ENCODE measurements at places on chromosomes 16 and 17.

- DNase-seq: no peak
These were observed 52.6 kb upstream of the MAP3K14 start for GRCh38 chr17:45369421-45369820.

GRCh38 chr16:83651871-83652270, 155.9 kb upstream of the HSBP1 start:
- DNase-seq: no peak

DNA sequence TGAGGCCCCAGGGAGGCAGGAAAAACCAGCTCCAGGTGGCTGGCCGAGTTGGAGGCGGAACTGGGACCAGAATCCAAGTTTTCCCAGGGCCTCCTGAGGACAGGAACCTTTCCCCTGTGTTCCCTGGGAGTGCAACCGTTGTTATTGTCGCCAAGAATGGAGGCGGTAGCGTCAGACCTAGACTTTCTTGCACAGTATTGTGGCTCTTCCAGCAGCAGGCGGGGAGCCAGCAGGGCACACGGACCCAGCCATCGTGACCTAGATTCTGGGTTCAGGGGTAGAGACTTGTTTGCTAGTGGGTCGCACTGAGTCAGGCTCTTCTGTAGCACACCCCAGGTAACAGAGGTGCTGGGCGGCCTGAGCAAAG, 667 bp upstream of the KIF19 start:
- no peak for DNase-seq

- DNase-seq: no peak
These were observed 20.0 kb upstream of the ITGAX start for GRCh38 chr16:31334934-31335333.

- DNase-seq: no peak
These were observed 19.7 kb downstream of the G6PC1 start for GRCh38 chr17:42920106-42920900.

DNA sequence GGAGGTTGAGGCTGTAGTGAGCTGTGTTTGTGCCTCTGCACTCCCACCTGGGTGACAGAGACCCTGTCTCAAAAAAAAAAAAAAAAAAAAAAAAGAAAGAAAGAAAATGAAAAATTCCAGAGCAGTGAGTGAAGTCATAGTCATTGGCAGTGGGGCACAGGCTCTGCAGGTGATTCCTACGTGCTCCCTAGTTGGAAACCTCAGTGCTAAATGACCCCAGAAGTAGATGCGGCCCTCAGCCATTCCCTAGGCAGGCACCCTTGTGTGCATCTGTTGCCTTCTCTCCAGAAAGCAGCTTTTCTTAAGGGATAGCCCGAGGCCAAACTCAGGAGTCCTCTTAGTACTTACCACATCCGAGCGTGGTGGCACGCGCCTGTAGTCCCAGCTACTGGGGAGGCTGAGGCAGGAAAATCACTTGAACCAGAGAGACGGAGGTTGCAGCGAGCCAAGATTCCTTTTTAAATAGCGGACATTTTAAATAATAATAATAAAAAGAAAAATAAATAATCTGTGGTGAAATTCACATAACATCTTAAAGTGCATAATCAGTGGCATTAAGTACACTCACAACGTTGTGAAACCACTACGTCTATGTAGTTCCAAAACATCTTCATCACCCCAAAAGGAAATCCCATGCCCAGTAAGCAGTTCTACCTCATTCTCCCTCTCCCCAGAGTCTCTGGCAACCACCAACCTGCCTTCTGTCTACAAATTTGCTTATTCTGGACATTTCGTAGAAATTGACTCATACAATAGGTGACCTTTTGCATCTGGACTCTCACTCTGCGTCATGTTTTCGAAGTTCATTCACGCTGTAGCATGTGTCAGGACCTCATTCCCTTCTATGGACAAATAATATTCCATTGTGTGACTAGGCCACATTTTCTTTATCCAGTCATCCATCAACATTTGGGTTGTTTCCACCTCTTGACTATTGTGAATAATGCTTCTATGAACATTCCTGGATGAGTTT, 12.5 kb upstream of the SPHK1 start:
- no peak for DNase-seq

- DNase-seq: no peak
These were observed 7.3 kb upstream of the SERPINF2 start for GRCh38 chr17:1735418-1735817.

- no peak for DNase-seq
These were observed 790 bp downstream of the TRADD start for GRCh38 chr16:67158637-67159600.

DNA sequence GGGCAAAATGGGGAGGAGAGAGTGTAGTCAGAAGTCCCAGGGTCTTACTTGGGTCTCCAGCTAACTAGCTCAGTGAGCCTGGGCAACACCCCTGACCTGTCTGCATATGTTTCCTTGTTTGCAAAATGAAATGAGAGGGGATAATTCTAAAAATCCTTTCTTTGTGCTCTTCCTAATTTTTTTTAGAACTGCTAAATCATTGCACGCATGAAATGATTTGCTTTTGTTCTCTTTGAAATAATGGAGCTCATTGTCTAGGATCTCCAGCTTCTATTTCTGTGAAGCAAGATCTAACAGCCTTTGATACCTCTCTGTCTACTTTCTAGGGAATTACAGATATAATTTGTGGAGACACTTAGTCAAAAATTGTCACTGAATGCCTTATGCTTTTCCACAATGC, 181.3 kb downstream of the CDH13 start:
- no peak for DNase-seq

GRCh38 chr16:79595931-79596450, 4.5 kb downstream of the MAF start:
- DNase-seq: no peak

GRCh38 chr17:35568561-35568960, 7.9 kb upstream of the SLFN14 start:
- no peak for DNase-seq

GRCh38 chr17:28249706-28250105, 69.3 kb upstream of the TMEM97 start:
- no peak for DNase-seq

GRCh38 chr17:49132699-49133364, at the start of gene B4GALNT2:
TSS of gene B4GALNT2 (plus strand) at chr17:49132769. CDS start at chr17:49132793, 24 bp downstream.
- peak; percentile 1 for DNase-seq

DNA sequence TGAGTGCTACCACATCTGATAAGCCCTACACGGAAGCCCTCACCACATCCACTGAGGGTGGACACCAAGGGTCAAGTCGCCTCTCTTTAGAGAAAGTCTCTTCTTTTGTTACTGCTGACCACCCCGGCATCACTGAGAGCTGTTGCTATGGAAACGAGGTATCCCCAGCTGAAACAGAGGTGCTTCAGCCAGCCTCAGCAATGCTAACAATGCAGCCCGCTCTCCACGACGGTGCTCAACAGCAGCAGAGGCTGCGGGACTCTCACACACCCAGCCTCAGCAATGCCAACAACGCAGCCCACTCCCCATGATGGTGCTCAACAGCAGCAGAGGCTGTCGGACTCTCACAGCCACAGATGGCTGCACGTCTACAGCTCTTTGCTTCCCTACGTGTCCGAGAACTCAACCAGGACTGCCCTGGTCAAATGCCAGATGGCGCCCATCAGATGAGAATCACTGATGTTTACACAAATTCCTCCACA, 41.4 kb downstream of the VPS53 start:
- no peak for DNase-seq

GRCh38 chr16:57984443-57985203, 13.7 kb upstream of the CNGB1 start:
- DNase-seq: peak; percentile 75

DNA sequence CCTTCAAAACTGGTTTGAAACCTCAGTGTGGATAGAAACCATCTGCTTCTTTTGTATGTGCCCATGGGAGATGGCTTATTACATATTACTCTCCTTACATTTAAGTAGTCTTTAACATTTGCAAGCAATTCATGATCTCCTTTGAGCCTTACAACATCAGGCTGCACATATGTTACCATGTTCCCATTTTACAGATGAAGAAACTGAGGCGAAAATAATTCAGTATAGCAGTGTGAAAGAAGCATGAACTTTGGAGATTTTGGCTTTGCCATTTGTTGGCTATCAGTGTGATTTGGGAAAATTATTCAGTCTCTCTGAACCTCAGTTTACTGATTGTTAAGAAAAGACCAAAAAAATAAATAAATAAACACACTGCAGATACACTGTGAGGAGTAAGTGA, 15.7 kb downstream of the GNAO1 start:
- DNase-seq: no peak

GRCh38 chr17:42673266-42673884, 3.4 kb downstream of the PLEKHH3 start:
- no peak for DNase-seq

DNA sequence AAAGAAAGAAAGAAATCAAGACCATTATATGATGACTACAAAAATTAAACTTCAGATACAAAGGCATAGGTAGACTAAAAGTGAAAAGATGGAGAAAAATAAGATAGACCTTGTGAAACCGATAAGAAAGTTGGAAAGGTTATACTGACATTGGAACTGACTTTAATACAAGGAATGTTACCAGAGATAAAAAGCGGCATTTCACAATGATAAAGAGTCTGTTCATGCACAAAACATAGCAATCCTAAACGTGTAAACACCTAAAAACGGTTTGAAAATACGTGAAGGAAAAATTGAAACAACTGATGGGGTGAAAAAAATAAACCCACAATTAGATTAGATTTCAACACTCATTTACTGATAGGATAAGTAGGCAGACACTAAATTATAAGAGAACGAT, 9.6 kb upstream of the ERN1 start:
- DNase-seq: no peak

- no peak for DNase-seq
These were observed 570.5 kb downstream of the WWOX start for GRCh38 chr16:78669994-78670393.

GRCh38 chr17:32281011-32281451, 15.4 kb downstream of the RHBDL3 start:
- DNase-seq: no peak

DNA sequence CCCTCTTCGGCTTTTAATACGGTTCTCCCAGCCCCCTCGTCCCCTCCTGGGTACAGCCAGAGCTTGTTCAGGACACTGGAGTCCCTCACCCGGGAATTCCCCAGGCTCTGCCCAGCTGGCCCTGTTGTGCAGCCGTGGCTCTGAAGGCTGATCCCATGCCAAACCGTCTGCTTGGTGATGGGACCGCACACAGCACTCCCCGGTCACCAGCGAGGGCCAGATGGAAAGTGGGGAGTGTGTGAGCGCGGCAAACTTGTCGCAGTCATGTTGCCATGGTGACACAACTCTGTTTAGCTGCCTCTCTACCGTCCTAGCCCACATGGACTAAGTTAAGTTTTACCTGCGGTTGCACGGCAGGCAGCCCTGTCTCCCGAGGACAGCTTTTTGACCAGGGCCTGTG, 107.9 kb downstream of the RAP1GAP2 start:
- peak; percentile 67 for DNase-seq

GRCh38 chr16:7270823-7271222, 61.8 kb upstream of the RBFOX1 start:
- DNase-seq: no peak

- no peak for DNase-seq
These were observed 18.8 kb downstream of the SCGB1C2 start for GRCh38 chr17:156094-156621.

DNA sequence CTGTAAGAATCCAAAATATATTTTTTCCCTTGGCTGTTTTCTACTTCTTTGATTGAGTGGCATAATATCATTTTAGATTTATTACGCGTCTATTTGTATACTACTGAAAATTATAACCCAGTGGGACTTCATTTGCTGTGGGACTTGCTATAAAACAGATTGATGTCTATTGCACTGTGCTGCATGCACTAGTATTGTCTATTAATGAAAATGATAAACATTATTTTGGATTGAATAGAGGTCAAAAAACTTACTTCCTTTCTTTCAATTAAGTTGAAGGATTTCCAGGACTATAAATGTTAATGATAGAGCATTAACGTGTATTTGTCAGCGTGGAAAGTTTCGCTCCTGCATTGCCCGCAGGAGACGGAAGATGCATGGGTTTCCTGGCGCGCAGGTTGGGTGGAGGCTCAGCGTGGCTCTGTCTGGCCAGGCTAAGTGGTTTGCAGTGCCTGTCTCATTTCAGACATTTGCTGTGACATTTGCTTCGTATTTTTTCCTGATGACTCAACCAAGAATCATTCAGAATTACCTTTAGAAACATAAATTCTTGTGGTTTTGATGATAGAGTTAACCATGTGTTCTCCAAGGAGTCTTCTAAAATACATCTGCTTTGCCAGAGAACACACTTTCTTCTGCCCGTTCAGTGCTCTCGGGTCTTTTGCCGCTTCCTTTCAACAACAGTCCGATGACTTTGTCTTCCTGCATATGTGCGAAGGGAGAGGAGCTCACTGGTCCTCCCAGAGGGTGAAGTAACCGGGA, 216.7 kb downstream of the RPTOR start:
- DNase-seq: no peak

DNA sequence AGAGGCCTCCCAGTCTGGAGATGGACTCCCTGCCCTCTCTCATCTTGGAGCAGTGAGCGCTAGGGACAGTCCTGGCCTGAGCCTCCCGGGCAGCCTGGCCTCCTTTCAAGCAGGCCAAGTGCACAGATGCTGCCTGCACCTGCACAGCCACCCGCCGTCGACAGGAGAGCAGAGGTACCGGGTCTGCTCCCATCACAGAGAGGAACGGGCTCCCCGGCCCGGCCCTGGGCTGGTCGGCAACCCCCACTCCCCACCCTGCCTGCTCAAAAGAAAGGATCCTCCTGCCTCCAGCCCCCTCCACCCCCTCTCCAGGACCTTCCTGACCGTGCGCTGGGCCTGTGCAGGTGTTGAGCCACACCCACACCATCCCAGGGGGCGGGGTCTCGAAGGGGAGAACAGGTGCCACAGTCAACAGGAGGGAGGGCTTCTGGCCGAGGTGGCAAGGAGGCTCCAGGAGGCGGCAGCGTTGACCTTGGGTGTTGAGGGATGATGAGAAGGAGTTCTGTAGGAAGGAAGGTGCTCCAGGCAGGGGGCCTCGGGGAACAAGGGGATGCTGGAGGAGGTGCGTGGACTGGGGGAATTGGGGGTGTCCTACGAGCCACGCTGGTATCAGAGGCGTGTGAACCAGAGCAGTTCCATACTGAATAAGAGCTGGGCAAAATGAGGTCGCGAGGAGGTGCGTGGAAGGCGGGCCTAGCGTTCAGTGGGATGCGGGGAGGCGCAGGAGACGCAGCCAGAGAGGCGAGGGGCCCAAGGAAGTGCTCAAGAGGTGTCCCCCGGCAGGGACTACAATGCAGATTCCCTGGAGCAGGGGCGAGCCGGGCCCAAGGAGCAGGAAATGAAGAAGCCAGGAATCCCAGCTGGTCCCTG, 967 bp upstream of the CDH15 start:
- DNase-seq: no peak

All from right lung (tissue), 10 donors.